ENCODE measurements at places on chromosomes 5 and 9. TPM values are rescaled to one million over a fixed set of nuclear protein-coding genes. Genes with fewer than 3 reads are reported as not detected.

The PCDHB15 gene
- total RNA-seq: 0.93 TPM

The PTGES2 gene
- 66.4 TPM for total RNA-seq

DNA sequence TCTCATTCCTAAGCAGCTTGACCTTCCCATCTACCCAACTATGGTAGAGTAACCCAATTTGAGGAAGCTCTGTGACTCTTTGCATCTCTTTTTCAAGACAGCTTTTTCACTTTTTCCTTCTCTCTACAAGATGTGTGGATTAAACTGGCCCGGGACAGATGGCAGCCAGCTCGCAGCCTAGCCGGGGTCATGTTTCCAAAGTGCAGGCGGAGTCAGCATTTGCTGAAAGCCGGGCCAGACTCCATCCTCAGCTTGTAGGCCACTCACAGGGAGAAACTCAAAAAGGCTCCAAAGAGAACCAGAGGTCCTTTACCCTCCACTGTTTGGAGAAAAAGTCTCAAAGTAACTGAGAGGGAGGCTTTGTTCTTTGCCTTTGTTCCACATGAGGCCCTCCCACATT lies 286.8 kb upstream of the PANK3 start:
- DNase-seq: no peak
- H3K36me3 ChIP-seq: no peaks in the 10 kb centered on the region
- peaks cover 3% of the 10 kb centered on the region for H3K27me3 ChIP-seq

The LRRC19 gene
- not detected for total RNA-seq

DNA sequence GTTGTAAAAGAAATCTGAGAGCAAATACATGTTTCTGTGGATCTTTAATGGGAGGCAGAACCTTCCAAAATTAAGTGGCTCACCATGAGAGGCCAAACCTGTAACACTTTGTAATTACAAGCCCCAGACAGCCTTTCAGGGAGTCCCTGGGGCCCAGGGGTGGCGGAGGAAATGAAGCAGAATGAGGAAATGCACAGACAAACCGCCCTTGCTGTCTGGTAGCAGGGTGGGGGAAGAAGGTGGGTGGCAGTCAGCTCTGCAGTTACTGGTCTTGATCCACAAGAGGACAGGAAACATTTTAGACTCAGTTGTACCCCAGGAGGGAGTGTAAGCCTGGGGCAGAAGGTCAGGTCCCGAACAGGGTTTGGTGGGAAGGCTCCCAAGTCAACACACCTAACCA lies 6.5 kb downstream of the ARL14EPL start:
- H3K4me3 ChIP-seq: no peak overlapping the region
- H3K4me1 ChIP-seq: no peaks in the 10 kb centered on the region
- no peak overlapping the region for H3K27ac ChIP-seq
- no peak for DNase-seq

DNA sequence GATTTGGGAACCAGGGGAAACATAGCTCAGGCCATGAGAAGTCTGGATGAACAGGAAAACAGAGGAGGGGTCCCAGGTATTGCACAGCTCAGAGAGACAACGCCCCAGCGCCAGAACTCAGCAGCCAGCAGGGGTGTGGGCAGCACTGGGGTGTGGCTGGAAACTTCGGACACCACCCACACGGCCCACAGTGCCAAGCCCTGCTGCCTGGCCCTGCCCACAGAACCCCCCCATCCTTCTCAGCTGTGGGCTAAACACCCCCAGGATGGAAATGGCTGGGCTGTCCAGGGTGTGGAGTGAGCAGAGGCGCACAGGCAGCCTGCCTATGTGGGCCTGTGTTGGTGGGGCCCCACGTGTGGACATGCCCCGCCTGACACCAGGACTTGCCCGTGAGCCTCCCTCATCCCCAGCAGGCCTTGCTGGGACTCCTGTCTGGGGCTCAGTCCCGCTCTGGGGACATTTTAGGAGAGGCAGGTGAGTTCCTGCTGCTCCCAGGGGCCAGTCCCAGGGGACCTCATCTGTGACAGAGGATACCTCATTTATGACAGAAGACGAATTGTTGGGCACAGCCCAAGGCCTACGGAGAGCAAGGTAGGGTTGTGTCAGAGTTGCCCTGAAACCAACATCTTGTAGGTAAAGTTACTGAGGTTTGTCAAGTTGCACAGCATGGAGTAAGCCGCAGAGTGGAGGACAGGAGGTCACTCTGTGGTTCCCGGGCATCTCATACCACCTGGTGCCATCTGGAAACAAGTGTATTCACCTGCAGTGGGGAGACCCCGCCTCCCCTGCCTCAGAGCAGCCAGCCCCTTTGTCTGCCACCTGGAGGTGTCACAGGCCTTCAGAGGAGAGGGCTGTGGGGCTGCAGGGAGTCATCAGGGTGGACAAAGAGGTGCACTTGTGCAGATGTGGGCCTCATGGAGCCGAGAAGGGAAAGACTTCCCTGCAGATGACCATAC lies 183.2 kb downstream of the AUH start:
- H3K36me3 ChIP-seq: peaks cover 10% of the 10 kb centered on the region
- H3K4me1 ChIP-seq: peaks cover 34% of the 10 kb centered on the region
- H3K4me3 ChIP-seq: no peak overlapping the region
- H3K27me3 ChIP-seq: no peaks in the 10 kb centered on the region

The CCL27 gene
- total RNA-seq: 0.54 TPM

The IFNW1 gene
- total RNA-seq: not detected

The SLC6A3 gene
- not detected for total RNA-seq

DNA sequence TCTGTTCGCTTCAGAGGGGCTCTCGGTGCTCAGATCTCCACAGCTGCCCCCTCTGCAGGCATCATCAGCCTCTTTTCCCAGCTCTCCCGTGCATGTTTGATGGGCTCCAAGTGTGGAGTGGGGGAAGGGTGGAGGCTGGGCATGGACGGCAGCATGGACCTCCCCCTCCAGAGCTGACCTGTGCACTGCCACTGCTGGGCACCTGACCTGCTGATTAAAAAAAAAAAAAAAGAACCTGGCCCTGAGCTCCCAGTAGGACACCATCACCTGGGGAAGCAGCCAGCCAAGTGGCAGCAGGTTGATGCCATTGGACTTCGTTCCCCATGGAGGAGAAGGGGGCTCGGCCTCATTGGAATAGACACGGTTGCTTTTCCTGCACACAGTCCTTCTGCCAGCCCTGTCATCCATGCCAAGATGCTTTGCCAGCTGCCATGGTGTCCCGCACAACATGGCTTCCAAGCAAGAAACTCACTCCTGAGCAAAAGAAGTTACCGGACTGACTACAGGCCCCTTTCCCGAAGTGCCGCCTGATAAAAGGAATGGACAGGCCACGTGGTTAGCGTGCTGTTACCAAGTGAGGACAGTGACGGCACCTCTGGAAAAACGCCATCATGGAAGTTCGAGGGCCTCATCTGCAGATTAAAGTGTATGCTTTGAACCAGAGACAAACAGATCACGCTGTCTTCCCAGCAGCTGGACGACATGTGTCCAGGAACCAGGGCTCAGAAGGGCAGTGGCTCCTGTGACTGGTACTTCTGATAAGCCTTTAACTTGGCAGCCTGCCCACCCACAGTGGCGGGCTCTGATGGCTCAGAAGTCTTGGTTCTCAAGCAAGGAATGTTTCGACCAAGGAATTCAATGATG lies 14.7 kb upstream of the BRD3OS start:
- peaks cover 20% of the 10 kb centered on the region for H3K27me3 ChIP-seq
- H3K36me3 ChIP-seq: peaks cover 13% of the 10 kb centered on the region
- no peak for DNase-seq
- no peak overlapping the region for H3K4me3 ChIP-seq

GRCh38 chr5:141478321-141478945 lies 2.7 kb downstream of the PCDHGC3 start:
- H3K4me1 ChIP-seq: peaks cover 70% of the 10 kb centered on the region
- DNase-seq: peak; percentile 50
- peaks cover 4% of the 10 kb centered on the region for H3K27me3 ChIP-seq
- peak overlapping the region; percentile 91 for H3K27ac ChIP-seq
- peaks cover 25% of the 10 kb centered on the region for H3K36me3 ChIP-seq
- H3K4me3 ChIP-seq: peak overlapping the region; percentile 96

GRCh38 chr9:109880276-109881169 lies 100.5 kb downstream of the PALM2AKAP2 start:
- H3K27ac ChIP-seq: no peak overlapping the region
- H3K4me1 ChIP-seq: no peaks in the 10 kb centered on the region
- no peaks in the 10 kb centered on the region for H3K27me3 ChIP-seq
- peak; percentile 38 for DNase-seq
- no peak overlapping the region for H3K4me3 ChIP-seq
- peaks cover 7% of the 10 kb centered on the region for H3K36me3 ChIP-seq

The AQP3 gene
- 0.38 TPM for total RNA-seq
